ENCODE measurements at places on chromosomes 2 and 18. TPM values are rescaled to one million over a fixed set of nuclear protein-coding genes. Genes with fewer than 3 reads are reported as not detected.

Gene SPOPL
- 24.7 TPM for total RNA-seq

DNA sequence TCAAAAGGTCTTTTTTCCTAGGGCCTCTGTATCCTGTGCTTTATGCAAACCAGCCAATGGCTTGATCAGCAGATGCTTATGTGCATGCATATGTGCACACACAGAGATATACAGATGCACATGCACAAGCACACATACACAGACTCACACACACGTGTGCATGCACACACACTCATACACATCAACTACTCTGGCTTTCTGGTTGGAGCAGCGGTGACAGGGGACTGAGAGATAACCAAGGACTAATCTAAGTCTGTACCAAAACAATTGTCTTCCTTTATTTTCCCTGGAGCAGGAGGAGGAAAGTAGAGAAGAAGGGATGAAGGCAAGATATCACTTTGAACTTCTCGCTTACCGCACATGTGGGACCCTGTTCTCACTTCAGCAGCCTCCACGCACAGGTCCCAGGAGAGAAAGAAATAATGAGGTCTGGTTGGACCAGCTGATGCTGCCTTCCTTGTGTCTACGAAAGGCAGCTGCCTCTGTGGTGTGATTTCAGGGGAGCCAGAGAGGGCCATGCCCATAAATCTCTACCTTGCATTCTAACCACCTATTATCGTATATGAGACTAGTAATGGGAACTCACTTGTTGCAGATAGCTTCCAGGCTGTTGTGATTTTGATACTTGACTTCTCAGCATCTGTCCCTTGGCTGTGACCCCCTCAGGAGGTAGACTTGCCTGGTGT lies 338.0 kb downstream of the EN1 start:
- no peak for DNase-seq

DNA sequence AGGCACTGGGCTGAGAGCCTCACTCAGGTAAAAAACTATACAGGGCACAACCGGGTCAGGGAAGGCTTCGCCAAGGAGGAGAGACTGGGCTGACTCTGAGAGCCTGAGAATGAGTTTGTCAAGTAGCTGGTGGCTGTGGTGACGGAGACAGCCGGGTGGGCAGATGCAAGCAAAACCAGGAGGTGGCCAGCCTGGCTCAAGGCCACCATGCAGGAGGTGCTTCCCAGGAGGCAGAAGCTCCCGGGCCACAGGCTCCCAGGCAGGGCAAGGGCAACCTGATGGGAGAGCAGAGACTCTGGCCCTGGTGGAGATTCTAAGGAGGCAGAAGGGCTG lies 2.9 kb upstream of the INHBB start:
- DNase-seq = no peak

- no peak for DNase-seq
Observed at GRCh38 chr2:172843902-172844715, 108.5 kb downstream of the RAPGEF4 start.

GRCh38 chr2:182447163-182447562 lies 20.3 kb upstream of the PDE1A start:
- no peak for DNase-seq

DNA sequence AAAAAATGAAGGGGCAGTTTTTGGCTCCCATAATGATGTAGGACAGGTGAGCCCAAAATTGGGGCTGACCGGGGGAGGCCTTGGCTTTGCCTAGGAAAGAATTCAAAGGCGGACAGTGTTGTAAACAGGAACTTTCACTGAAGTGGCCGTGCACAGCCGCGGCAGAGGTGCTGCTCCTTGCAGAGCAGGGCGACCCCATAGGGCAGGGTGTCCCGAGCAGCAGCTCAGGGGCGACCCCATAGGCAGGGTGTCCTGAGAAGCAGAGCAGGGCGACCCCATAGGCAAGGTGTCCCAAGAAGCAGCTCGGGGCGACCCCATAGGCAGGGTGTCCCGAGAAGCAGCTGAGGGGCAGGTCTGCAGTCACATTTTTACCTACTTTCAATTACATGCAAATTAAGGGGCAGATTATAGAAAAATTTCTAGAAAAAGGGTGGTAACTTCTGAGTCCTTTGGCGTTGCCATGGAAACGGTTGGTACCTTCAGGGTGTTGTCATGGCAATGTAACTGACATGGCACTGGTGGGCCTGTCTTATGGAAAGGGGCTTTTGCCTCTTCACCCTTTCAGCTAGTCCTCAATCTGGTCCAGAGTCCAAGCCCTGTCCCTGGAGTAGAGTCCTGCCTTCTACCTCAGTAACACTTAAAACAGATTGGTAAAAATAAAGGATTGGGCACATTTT lies 134.5 kb downstream of the FBXO15 start:
- no peak for DNase-seq

DNA sequence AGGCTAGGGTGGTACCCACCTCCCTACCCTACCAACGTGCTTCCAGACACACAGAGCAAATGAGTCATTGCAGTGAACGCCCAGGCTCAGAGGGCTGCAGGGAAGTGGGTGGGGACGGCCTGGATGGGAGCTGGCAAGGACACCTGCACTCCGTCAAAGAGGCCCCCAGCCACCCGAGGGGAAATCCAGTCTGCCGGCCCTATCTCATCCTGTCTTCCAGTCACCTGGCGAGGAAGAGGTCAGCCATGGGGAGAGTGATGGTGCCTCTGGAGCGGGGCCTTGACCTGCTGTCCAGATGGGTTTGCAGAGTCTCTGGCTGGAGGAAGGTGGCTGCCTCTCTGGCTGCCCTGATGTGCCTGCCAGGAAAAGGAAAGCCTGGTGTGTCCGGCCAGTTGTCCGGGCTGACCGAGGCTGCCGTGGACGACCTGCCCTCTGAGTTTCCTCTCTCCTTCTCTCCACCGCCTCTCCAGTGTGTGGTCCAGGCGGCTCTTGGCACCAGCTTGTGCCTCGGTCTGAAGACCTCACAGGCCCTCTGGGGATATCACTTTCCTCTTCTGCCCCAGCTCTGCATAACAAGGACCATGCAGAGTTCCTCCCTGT lies 209.7 kb upstream of the COPS8 start:
- DNase-seq = no peak
